ENCODE measurements at places on chromosomes 3 and 15.

GRCh38 chr15:41930221-41930866 lies 36.5 kb upstream of the SPTBN5 start:
- DNase-seq: no peak

- no peak for DNase-seq
Observed at GRCh38 chr3:8891774-8892173, 71.5 kb downstream of the RAD18 start.

DNA sequence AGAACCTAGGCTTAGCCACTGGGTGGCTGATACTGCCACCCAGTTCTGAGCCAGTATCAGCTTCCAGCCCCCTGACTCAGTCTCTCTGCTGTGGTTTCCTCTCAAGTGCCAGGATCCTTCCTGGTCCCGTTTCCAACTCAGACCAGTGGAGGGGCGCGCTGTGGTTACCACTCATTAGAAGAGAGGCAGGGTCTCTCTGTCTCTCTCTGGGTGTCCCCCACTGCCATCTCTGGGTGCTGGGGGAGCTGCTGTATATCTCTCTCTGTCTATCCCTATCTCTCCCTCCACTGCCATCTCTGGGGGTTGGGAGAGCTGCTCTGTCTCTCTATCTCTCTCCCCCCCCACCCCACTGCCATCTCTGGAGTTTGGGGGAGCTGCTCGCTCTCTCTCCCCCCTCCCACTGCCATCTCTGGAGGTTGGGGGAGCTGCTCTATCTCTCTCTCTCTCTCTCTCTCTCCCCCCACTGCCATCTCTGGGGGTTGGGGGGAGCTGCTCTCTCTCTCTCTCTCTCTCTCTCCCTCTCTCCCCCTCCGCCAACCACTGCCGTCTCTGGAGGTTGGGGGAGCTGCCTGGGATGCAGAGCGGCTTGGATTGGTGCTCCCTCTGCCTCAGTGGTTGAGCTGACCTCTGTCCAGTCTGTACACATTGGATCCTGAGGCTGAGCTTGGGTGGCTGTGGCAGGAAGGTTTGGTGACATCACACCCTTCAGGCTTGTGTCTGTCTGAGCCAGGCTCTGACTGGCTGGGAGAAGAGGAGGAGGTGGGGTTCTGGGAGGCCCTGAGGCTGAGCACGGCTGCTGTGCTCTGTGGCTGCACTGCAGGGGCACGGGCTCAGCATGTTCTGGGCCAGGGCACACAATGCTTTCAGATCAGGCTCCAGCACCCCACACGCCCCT lies 98.9 kb downstream of the APBA2 start:
- no peak for DNase-seq

DNA sequence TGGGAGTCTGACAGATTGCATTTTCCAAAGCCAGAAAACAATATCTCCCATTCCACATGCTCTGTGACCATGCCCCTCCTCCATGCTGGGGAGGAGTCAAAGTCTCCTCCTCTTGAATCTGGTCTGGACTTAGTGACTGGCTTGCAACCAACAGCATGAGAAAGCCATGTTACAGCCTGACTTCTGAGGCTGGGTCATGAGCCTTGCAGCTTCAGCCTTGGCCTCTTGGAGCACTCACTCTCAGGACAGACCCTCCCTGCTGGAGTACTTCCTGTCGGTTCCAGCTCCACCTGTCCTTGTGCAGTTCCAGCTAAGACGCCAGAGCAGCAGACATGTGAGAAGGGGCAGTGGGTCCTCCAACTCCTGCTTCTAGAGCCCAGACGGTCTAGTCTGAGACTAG lies 49.7 kb upstream of the RBSN start:
- DNase-seq: no peak

- DNase-seq: peak; percentile 7
Observed at GRCh38 chr15:58545307-58546065, 113.7 kb downstream of the LIPC start.

DNA sequence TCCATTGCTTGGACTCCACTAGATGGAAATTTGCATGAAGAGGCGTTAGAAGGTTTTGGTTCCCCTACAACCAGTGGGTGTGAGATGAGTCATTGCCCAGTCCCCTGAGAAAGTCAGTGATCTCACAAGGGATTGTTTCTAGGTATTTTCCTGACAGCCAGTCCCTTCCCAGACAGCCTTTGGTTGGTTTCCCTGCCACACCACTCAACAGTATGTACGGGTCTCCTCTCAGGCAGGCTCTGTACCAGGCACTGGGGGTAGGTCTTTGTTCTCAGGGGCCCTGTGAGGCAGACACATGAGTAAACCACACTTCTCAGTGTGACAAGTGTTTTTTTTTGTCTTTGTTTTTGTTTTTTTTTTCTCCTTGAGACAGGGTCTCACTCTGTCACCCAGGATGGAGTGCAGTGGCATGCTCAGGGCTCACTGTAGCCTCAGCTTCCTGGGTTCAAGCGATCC lies 4.0 kb downstream of the LAMP3 start:
- no peak for DNase-seq

GRCh38 chr3:184096811-184097383 lies at the start of gene HTR3E:
Gene HTR3E (plus strand): TSS chr3:184097064. CDS start chr3:184097530, 466 bp downstream.
- no peak for DNase-seq

- DNase-seq: no peak
Observed at GRCh38 chr3:18669374-18669773, 244.2 kb upstream of the SATB1 start.

- no peak for DNase-seq
Observed at GRCh38 chr3:65927576-65927975, 111.1 kb downstream of the MAGI1 start.

DNA sequence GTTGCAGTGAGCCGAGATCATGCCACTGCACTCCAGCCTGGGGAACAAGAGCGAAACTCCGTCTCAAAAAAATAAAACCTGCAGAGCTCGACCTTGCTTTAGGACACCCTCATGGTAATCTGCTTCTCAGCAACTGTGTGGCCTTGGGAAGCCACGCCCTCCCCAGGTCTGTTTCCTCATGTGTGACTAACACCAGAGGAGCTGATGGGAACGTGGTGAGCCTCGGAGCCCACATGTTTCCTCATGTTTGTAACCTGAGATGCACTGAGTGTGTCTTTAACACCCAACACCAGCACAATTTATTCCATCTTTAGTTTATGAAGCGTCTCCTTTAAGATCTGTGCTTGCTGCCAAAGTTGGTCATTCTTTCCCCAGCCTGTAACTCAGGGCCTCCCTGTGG lies 142.8 kb downstream of the OCA2 start:
- DNase-seq: no peak

- peak; percentile 15 for DNase-seq
Observed at GRCh38 chr3:36876181-36876936, 68.5 kb downstream of the TRANK1 start.

DNA sequence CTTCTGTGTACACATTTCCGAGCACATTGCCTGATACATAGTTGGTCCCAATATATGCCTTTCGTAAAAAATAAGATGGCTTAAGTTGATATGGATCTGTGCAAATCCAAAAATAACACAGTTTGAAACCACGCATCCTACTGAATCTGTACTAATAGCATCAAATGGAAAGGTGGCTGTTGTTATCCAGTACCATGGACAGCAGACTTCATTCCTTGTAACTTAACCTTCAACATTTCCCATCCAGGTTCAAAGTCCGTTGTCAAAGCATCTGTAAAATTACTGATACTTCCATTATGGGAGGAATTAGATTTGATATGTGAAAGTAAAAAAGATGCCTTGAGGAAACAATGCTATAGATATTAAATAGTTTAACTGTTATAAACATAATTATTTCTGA lies 65.5 kb upstream of the C3orf49 start:
- DNase-seq: no peak

- no peak for DNase-seq
Observed at GRCh38 chr3:146162561-146162960, 1.6 kb upstream of the PLOD2 start.

- DNase-seq: peak; percentile 14
Observed at GRCh38 chr3:69079269-69080159, 651 bp downstream of the UBA3 start.

- no peak for DNase-seq
Observed at GRCh38 chr3:149299938-149300801, 33.3 kb downstream of the TM4SF18 start.

DNA sequence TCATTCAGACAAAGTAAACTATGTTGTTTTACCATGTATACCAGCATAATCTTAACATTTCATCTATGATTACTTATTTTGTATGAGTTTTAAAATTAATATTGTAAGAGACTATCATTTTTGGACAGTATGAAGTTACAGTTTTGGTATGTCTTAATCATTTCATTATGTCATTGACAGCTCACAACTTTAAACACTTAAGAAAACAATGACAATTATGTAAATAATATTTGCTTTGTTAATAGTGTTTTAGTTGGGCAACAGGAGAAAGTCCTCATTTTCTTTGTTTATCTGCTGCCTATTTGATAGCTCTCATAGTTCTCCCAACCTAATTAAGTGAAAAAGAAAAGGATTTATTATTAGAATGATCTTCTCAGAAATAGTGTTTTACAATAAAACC lies 80.2 kb downstream of the MEF2A start:
- DNase-seq: no peak

- DNase-seq: no peak
Observed at GRCh38 chr15:88166082-88166993, 90.2 kb downstream of the NTRK3 start.

DNA sequence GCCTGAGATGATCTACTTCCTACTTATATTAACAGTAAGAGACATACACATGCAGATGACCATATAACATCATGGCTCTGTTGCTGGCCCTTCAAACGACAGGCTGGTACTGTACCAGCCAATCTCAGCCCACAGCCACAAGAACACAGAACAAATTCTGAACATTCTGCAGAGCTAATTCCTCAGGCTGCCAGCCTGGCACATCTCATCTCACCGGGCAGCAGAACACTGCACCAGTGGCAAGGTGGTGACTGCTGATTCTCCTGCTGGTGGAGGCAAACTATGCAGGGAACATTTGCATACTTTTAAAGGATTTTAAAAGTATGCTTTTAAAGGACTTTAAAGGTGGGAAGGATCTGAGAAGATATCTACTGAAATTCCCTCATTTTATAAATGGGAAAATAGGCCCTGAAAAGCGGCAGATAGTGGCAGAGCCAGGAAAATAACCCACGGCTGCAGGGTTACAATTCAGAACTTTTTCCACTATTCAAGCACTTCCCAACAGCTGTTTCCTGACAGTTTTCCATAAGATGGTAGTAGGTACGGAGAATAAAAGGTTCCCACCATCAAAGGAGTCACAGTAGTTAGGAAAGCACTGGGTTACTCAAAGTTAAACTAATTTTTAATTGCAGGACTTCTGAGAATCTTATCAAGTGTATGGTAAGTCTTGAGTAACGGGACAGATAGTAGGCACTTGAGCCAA lies 37.3 kb downstream of the SUMF1 start:
- DNase-seq: no peak

GRCh38 chr3:71285086-71285485 lies 298.4 kb downstream of the FOXP1 start:
- DNase-seq: no peak

- no peak for DNase-seq
Observed at GRCh38 chr3:132926098-132926497, 112.1 kb upstream of the TMEM108 start.

DNA sequence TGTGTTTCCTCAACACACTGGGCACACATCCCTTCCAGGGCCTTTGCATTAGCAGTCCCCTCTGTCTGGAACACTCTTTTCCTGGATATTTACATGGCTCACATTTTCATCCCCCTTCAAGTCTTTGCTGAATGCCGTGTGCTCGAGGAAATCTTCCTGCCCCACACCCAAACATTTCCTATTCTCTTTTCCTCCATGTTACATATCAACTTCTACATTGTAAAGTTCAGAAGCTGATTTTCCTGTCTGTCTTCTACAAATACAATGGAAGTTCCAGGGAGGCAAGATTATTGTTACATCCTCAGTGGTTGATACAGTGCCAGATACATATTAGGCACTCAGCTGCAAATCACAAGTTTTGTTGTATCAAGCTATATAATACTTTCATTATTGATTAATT lies 4.1 kb downstream of the ACAD11 start:
- no peak for DNase-seq

DNA sequence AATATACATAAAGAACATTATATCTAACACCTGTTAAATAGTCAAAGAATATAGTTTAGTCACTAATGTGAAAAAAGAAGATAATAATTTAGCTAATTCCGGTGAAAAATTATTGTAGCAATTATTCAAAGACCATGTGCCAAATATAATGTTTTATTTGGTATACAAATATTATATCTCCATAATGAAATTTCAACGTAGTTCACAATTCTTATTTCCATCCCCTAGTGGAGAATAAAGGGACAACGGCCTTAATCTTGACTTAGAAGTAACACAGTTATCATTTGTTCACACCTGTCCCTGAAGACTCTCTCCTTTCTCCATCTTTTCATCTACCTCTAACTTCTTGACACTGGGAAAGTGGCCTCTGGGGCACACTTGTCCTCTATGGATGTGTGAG lies 213.4 kb downstream of the ERC2 start:
- DNase-seq: no peak

GRCh38 chr3:31621314-31621713 lies 88.6 kb downstream of the STT3B start:
- DNase-seq: no peak

Measured in CD4-positive, alpha-beta T cell treated with Interleukin-6 for 4 hours (primary cell).